ENCODE measurements at places on chromosomes 2 and 18.

DNA sequence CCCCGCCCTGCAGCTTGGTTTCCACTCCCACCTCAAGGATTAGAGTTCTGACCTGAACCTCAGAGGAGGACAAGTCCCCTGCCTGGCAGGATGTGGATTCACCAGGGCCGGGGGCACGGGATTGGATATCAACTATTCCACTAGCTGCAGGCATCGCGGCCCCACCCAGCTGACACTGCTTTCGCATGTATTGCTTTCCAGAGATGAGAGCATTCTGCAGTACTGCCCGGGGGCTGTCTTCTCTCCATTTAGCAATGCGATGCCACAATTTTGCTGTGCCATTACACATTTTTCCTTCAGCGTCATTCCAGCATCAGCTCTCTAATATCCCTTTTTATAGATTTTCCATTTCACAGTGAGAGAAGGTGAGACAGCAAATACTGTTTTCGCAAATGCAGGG, 42.0 kb downstream of the CTIF start:
- no peak for DNase-seq

- DNase-seq, result no peak
Measured at GRCh38 chr2:79619976-79620375, 107.1 kb downstream of the CTNNA2 start.

DNA sequence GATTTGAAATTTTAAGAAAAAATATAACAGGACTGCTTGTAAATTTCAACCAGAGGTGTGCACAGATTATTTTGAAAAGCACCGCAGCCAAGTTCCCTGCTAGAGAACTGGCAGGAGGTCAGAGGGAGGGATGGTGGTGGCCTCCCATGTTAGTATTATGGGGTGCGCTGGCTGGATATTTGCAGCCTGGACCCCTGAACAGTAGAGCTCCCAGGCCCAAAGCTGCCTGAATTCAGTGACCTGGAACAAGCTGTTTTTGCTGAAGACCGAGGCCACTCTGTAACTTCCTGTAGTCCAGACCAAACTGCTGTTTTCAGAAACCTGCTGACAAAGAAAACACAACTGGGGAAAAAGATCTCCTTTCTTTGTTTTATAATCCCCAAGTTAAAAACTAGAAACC, 314.3 kb downstream of the TNS1 start:
- no peak for DNase-seq

GRCh38 chr2:205273148-205273547, 409.2 kb upstream of the NRP2 start:
- no peak for DNase-seq

DNA sequence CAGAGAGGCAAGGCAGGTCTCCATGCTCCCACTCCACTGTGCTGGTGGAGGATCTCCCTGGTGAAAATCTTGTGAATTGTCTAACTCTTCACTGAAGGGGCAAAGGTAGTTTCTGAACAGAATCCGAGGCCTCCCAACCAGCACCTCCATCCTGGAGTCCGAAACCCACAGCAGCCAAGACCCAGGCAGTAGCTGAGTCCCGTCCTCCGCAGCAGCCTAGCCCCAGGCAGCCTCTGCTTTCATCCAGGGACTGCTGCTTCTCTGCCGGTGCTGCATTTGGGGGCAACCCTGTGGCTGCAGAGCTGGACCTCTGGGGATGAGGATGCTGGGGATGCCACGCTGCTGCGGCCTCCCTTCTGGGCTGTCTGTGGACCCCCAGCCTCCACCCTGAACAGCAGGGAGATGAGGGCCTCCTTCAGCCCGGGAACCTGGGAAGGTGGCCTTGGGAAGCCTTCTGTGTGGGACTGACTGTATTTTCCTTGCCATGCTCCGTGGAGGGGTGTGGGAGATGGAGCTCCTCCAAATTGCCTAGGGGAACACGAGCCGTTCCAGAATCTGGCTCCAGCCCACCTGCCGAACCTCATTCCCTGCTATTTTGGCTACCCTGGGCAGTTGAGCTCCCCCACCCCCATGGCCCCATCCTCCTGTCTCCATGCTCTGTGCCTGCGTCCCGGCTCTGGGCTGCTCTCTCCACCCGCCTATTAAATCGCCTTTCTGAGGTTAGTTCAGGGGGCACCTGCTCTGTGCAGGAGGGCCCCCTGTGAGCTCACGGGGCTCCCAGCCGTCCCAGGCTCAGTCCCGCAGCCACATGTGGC, 48.2 kb downstream of the GREB1 start:
- no peak for DNase-seq

GRCh38 chr2:206415618-206416243, 27.6 kb upstream of the ADAM23 start:
- DNase-seq, result no peak

- DNase-seq, result no peak
Measured at GRCh38 chr2:105822186-105822585, 77.5 kb downstream of the NCK2 start.

GRCh38 chr2:12381543-12382325, 335.0 kb upstream of the TRIB2 start:
- DNase-seq, result no peak

- no peak for DNase-seq
Measured at GRCh38 chr2:129698593-129698992, 280.9 kb upstream of the RAB6C start.

- no peak for DNase-seq
Measured at GRCh38 chr18:26442126-26442525, 106.2 kb downstream of the KCTD1 start.

GRCh38 chr2:64288321-64289193, 144.3 kb upstream of the PELI1 start:
- no peak for DNase-seq

DNA sequence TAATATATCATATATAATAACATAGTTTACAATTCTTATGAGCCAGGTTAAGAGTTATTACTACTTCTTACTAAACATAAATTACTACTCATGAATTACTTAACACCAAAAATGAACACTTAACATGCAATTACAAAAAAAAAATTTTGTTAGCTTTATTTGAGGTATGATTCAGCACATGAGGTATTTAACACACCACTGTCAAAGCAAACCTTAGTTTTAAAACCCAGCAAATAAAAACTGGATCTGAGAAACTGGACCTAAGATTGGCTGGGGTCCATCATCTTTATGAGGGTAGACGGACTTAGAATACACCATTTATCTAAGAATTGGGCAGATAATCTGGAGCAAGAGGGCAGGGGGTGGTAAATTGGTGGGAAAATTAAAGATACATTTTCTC, 81.8 kb upstream of the CREB1 start:
- DNase-seq, result no peak

DNA sequence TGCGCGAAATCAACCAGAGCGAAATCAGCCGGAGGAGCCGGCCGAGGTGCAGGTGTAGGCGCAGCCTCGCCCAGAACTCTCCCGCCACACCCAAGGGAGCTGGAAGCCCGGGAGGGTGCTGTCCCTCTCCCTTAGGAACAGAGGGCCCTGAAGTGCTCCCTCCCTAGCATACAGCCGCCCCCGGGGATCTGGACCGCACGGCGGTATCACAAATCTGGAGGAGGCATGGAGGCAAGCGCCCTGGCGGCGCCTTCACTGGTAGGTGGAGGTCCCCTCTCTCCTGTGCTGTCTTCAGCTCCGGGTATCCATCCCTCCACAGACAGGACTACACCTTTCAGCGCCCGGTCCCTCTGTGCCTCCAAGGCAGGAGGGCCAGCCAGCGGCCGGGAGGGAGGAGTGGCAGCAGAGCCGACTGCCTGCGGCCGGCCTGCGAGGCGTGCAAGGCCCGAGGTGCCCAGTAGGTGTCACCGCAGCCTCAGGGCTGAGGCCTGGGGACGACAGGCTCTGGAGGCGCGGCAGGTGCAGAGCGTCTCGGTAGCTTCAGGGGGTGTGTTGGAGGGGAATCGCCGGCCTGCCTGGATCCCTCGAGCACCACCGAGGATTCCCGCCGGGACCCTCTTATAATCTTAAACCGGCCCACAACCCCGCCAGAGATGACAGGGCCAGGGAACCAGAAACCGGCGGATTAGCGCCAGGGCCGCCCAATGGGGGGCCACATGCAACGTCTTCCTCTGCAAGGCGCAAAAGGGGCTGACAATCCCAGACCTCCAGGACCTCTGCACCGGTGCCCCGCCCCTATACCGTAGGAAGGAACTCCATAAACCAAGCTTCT, 2.8 kb downstream of the IHH start:
- DNase-seq, result peak; percentile 56

DNA sequence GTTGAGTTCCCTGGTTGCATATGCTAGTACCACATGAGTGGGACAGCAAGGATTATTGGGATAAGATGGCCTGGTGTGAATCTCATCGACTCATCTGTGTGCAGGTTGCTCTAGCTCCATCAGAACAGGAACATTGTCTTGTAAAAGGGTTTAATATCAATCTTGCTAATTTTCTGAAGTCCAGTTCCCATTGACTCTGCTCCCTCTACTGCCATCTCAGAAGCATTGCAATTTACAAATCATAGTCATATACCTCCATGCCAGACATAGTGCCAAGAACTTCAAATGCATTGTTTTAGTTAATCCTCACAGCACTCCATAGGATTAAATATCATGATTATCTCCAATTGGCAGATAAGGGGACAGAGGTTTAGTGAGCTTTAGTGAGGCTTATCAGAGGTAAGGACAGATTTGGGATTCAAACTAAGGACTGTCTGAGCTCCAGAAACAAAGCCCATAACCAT, 4.8 kb upstream of the STAT4 start:
- DNase-seq, result no peak

- no peak for DNase-seq
Measured at GRCh38 chr2:222672068-222672401, 577 bp downstream of the MOGAT1 start.

GRCh38 chr2:172556284-172557033, 569 bp downstream of the PDK1 start:
- peak; percentile 20 for DNase-seq

DNA sequence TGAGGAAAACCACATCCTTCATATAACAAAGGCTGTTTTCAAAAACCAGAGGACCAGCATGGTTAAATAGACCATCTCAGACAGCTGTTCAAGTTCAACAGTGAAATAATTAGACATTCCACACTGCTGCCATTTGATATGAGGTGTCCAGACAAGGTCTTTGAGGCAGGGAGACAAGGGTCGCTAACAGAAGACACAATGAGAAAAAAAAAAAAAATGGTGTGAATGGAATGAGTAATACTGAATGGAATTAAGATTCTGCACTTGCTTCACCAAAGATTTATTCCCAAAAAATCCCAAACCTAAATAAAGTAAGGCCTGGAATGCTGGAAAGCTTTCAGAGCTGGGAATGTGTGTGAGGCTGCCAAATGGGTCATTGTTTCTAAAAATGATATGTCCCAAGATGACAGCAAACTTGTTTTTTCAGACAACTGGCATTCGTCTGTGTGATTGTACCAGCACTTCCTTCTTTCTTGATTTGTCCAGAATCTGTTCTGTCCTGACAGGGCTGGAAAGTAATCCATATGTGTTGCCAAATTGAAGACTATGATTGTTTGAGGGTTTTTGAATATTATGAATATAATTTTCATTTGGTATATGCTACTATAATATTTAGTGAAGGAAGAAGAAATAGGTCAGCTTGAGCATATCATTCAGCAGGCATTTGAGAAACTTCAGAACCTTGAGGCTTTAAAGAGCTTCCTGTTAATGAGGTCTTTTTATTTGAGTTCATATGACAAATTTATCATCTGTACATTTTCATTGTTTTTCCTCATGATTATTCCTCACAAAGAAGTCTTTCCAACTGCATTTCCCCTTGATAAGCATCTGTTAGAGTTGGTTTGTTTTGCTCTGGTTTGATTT, 85.2 kb upstream of the ITGA4 start:
- DNase-seq, result no peak

GRCh38 chr2:129673234-129673633, 306.2 kb upstream of the RAB6C start:
- no peak for DNase-seq

DNA sequence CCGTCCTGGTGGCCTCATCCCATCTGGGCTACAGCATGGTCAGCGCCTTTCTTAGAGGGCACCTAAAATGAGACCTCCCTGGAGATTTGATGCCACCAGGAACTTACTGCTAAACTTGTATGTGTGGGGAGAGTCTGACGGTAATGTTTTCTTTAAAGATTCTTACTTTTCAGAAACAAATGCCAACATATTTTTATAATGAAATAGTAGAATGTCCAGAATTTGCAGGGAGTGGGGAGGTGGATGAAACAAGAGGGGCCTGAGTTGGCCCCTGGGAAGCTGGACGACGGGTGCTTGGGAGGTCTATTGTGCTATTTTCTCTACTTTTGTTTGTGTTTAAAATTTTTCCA, 118.8 kb upstream of the CTDP1 start:
- DNase-seq, result no peak

GRCh38 chr2:156589381-156590079, 153.4 kb downstream of the GPD2 start:
- no peak for DNase-seq

DNA sequence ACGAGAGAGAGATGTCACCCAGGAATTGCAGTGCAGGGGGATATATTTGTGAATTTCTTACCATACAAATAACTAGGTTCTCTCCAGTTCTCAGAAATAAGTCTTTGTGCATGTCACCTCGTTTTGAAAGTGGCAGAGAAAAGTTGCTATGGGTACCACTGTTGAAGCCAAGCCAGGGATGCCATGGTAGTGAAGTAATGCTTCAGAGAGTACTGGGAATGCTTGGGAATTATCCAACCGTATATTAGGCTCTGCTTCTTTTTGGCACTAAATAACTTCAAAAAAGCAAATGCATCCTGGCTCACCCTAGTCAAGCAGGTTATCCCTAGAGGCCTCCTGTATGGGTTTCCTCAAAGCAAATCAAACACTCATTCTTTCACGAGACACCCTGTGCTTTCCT, 50.7 kb upstream of the DDX18 start:
- no peak for DNase-seq

GRCh38 chr2:58532641-58533040, 291.5 kb upstream of the FANCL start:
- DNase-seq, result no peak

DNA sequence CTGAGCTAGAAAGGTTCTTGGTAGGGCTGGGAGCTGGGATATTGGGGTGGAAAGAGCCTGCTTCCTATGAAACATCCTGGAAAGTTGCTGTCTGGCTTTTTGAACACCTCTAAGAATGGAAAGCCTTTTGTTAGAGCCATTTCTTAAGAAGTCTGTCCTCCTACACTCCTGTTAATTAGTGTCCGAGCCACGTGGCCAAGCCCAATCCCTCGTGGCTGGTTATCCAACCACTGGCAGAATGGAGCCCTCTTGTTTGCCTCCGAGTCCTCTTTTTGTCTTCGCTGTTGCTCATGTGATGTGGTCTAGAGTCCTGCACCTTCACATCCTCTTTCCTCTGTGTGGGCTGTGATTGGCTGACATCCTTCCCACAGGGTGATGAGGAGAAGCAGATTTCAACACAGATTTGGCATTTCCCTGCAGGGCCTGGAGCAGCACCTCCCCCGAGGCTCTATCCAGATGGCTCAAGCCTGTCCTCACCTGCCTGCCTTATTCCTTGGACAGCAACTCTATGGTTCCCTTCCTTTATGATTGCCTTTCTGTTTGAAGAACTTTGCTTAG, 8.2 kb upstream of the TOGARAM2 start:
- DNase-seq, result no peak

DNA sequence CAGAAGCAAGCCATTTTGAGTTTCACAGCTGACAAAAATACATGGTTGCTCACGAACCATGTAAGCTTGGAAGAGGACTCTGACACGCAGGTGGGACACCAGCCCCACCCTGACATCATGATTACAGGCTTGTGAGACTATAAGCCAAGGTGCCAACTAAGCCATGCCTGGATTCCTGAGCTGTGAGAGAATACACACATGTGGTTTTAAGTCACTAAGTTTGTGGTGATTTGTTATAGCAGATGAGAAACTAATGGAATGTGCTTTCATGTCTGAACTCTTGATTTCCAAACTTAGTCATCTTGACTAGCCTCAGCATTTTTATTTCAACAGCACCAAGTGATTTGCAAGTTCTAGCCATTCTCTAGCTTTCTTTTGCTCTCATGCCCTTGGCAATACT, 676.1 kb upstream of the CELF4 start:
- no peak for DNase-seq

Measured in activated CD8-positive, alpha-beta memory T cell treated with anti-CD3 and anti-CD28 coated beads for 4 hours (primary cell).